Left renal pelvis (tissue), 4 donors: ENCODE measurements at places on chromosomes 3 and 15. TPM values are rescaled to one million over a fixed set of nuclear protein-coding genes. Genes with fewer than 3 reads are reported as not detected.

SH2D7 gene
- polyA plus RNA-seq = 0.80 TPM

XCR1 gene
- 0.23 TPM for polyA plus RNA-seq

CDHR4 gene
- not detected for polyA plus RNA-seq

DNA sequence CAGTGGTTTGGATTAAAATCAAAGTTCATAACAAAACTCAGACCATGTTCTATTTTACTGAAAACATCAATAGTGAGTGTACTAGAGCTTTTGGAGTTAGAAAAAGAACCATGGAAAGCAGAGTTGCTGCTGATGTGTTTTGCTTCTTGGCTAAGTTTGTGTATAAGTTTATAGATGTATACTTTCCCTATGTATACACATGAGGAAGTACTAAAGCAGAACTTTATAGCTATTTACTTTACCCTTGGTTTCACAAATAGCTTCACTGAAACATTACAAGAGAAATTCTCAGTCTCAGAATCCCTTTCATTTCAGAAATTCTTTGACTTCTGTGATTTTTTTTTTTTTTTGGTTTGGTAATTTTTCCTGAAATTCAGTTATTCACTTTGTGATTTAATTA is 229.0 kb downstream of the PTPRG start:
- no peak for DNase-seq

GRCh38 chr3:151925876-151926275 is 52.4 kb downstream of the SUCNR1 start:
- DNase-seq = no peak

- DNase-seq = no peak
These were observed 22.3 kb upstream of the IL1RAP start for GRCh38 chr3:190491533-190492054.

- no peak for DNase-seq
These were observed 36.9 kb upstream of the PCSK6 start for GRCh38 chr15:101526442-101526841.

DNA sequence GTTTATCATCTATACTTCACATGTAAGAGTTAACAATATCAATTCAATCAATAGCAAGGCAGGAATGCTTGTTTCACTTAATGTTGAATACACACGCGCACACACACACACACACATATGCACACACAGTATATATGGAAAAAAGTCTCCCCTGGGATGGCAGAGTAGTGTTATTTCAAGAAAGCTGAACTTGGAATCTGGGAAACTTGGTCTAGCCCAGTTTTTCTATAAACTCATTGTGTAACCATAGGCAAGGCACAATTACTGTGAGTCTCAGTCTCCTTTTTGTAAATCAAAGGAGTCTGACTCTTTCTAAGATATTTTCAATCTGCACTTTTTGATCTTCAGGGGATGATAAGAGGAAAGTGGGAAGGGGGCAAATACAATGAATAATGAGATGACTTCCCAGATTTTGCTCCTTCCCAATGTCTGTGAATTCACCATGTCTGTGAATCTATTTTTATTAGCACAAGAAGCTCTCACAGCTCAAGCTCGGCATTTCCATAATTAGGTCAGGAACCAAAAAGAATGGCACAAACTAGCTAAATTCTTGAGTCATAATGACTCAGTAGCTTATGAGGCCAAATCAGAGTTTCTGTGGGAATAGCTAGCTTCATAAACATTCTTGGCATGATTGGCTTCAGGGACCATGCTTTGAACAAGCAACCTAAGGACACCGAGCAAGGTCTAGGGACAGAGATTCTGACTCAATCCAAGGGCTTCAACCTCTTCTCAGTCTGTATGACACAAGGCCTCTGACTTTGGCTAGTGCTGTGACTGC is 227.4 kb upstream of the DCBLD2 start:
- DNase-seq = no peak

BFSP2 gene
- not detected for polyA plus RNA-seq

- DNase-seq = no peak
These were observed 10.5 kb upstream of the TRA2B start for GRCh38 chr3:185948292-185948691.

LMLN gene
- polyA plus RNA-seq = 5.1 TPM

- DNase-seq = no peak
These were observed 42.7 kb downstream of the HHLA2 start for GRCh38 chr3:108338901-108339545.

PTPRG gene
- polyA plus RNA-seq = 71.4 TPM

ZIC1 gene
- polyA plus RNA-seq = not detected

WDR93 gene
- polyA plus RNA-seq = 0.38 TPM

DNA sequence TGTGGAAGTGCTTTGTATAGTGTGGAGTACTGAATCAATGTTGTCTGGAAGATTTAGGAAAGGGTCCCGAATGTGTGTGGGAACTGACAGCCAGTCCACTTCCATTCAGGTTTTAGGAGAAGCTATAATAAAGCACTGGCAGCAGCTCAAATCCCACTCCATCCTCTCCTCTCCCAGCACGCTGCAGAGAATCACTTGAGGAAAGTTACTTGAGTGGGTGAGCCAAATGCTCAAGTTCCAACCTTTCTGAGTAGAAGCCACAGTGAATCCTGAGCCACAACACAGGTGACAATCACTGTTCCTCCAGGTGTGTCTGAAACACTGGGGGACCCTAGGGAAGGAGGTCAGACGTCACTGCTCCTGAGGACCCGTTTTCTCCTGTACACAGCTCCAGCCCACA is 106.5 kb downstream of the TIGIT start:
- no peak for DNase-seq

DNA sequence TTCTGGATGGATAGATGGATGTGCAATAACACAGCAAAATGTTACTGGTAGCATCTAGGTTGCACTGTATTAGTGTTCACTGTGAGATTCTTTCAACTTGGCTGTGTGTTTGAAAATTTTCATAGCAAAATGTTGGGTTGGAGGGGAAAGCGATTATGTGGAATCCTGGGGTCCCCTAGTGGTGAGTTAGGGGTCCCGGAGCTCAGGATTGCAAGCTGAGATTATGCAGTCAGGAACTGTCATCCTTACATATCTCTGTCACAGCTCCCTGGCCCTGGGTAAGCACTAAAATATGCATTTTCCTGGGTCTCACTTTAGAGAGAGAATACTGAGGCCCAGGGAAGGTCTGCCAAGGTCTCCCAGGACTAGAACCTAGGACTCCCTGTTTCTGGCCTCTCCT is 77.2 kb downstream of the CEMIP start:
- DNase-seq = no peak

DNA sequence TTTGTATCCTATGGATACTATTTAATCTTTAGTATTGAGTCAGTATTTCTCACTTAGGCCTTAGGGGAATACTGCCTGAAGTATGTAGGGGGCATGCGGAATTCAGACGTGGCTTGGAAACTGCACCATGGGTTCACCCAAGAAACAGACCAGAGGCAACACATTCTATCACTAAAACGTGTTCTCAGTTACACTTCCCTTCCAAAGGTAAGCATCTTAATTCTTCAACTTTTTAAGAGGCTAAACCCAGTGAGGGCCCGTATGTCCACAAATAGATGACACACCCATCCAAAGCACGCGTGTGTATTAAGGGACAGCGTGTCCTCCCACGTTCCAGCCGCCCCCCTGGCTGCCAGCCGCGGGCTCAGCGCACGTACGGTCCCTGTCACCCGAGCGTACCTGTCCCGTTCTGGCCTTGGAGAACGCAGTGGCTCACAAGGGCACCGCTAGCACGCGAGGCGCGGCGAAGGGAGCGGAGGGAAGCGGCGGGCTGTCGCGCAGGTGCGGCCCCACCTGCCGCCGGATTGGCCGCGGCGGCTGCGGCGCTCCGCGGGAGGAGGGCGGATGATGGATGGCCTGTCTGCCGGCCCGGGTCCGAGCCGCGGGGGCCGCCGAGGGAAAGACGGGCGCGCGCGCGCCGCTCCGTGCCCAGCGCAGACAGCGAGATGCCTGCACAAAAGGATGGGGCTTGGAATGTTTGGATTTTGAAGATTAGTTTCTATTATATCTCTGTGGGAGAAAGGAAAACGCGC is 1003.9 kb upstream of the NR2F2 start:
- no peak for DNase-seq

DNA sequence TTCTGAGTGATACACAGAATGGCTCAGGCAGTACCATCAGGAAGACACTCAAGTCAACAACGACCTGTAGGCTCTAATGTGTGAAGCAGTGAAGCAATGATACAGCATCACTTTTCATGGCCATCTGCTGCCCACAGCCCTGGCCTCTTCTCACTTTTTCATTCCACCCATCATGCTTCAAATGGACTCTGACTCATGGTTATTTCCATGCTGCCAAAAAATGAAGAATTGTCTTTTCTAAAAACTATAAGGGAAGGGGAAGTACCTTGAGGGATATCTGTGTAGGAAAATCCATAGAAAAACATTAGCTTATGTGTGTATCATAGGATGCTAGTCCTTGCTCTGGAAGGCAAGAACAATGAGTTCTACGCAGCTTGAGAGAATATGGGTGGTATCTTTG is 11.5 kb downstream of the HGD start:
- DNase-seq = no peak

DNA sequence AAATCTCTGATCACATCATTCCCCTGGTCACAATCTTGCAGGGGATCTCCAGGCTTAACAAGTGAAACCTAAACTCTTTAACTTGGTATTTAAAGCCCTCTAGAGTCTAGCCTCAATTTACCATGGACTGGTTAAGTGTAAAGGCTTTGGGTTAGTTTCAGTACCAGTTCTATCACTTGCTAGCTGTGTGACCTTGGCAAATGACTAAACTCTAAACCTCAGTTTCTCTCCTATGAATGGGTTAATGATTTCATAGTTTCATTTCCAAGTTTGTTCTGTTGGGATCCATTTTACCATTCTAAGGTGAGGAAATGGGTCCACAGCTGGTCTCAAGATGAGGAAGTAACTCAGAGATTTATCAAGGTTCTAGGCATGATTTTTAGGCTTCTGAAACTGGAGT is 38.8 kb upstream of the TIMP4 start:
- no peak for DNase-seq

NR2E3 gene
- 0.26 TPM for polyA plus RNA-seq

DNA sequence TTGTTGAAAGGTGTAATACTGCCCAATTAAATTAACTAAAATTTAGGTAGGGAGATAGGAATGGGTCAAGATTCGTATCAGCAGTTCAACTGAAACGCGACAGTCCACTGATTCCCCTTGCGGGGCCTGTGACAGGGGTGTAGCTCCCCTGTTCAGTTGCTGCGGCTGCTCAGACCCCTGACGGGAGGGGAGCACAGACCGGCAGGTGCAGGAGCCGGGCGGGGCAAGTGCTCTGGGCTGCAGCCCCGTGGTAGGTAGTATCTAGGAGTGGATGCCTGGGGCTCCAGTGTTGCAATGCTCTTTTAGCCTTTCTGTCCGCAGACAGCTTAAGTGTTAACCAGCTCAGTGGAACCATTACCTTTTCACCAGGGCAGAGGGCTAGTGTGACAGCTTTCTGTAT is 164.9 kb downstream of the ROBO2 start:
- no peak for DNase-seq

- no peak for DNase-seq
These were observed 414.0 kb upstream of the ZNF717 start for GRCh38 chr3:76199382-76199781.

DNA sequence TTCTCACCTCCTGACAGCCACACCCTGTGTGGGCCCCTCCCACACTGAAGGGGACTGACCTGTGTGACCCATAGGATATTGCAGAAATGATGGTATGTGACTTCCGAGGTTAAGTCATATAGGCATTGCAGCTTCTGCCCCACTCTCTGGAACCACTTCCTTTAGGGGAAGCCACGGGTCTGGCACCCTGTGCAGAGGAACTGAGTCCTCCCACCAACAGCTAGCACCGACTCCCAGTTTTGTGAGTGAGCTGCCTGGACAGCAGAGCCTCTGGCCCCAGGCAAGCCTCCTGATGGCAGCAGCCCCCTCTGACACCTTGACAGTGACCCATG is 24.6 kb upstream of the SLC6A6 start:
- no peak for DNase-seq

CYP1A2 gene
- 0.20 TPM for polyA plus RNA-seq

ANKRD63 gene
- polyA plus RNA-seq = not detected

NRG4 gene
- 3.4 TPM for polyA plus RNA-seq

DNA sequence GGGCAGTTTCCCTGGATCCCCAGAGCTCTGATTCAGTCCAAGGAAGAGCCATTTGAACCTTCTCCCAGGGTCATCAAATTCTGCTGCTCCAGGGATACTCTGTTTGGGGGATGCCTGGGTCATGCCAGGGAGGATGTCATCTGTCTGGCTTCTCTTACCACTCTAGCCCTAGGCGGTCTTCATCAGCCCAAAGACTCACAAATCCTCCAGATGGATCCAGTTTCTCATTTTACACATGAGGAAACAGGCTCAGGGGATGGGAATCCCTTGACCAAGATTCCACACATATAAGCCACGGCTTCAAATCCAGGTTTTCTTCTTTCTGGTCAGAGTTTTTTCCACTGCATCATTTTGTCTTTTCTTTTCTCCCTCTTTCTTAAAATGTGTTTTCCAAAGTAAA is 36.7 kb downstream of the SLC28A1 start:
- DNase-seq = no peak

ADCY5 gene
- polyA plus RNA-seq = 9.3 TPM
